ENCODE measurements at places on chromosomes 5 and 9.

- peak; percentile 35 for DNase-seq
Measured at GRCh38 chr9:108813951-108814601, 41.7 kb downstream of the ACTL7B start.

GRCh38 chr5:82793808-82794419 is 283.3 kb downstream of the TMEM167A start:
- DNase-seq: no peak

- peak; percentile 3 for DNase-seq
Measured at GRCh38 chr5:160271396-160271795, 41.0 kb downstream of the CCNJL start.

DNA sequence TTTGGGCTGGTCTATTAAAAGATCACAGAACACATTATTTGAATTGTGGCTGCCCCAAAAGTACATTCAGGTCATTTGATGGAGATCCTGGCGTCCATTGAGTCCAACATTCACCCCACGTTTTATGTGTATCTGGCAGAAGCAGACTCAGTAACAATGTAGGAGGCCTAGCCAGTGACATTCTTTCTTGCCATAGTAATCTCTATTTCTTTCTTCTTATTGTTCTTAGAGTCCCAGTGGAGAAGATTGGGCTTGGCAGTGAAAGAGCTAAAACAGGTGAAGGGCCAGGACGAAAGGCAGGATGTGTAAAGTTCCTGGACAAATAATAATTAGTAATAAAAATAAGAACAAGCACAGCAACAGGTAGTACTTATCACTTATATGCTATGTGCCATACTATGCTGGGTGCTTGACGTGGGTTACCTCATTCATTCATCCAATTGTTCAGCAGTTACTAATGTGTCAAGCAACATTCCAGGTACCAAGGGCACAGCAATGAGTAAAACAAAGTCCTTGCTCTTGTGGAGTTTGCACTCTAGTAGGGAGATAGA is 12.6 kb upstream of the ANKH start:
- DNase-seq: no peak

DNA sequence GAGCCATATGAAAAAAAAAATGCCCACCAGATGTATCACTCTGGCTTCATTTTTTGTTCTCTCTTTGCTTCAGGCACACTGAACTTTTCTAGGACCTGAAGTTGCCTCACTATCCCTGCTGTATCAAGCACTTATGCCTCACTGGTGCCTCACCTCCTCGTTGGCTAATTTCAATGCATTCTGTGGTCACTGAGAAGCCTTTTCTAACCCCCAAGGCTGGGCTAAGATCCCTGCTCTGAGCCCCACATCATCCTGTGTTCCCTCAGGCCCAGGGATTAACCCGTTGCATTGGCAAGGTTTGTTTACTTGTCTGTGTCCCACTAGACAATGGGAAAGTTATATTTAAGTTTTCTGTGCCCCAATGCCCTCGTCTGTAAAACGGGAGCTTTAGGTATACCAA is 362.7 kb downstream of the OSTF1 start:
- no peak for DNase-seq

All from NCI-H748 treated with DMSO at 0.1 percent for 48 hours (cell line).